ENCODE measurements at places on chromosomes 3 and 15. TPM values are rescaled to one million over a fixed set of nuclear protein-coding genes. Genes with fewer than 3 reads are reported as not detected.

DNA sequence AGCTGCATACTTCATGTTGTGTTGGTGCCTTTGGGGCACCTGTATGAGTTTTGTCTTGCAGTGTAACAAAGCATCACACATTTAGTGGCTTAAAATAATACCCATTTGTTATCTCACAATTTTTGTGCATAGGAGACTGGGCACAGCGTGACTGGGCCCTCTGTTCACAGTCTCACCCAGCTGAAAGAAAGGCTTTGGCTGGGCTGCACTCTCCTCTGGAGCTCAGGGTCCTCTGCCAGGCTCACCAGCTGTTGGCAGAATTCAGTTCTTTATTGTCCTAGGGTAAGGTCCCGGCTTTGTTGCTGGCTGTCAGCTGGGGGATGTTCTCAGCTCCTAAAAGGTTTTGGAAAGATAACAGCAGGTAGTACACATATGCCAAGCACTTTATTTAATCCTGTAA, 263.3 kb downstream of the CLSTN2 start:
- no peak for DNase-seq

- DNase-seq = no peak
Measured at GRCh38 chr15:99127773-99128172, 22.9 kb downstream of the SYNM start.

DNA sequence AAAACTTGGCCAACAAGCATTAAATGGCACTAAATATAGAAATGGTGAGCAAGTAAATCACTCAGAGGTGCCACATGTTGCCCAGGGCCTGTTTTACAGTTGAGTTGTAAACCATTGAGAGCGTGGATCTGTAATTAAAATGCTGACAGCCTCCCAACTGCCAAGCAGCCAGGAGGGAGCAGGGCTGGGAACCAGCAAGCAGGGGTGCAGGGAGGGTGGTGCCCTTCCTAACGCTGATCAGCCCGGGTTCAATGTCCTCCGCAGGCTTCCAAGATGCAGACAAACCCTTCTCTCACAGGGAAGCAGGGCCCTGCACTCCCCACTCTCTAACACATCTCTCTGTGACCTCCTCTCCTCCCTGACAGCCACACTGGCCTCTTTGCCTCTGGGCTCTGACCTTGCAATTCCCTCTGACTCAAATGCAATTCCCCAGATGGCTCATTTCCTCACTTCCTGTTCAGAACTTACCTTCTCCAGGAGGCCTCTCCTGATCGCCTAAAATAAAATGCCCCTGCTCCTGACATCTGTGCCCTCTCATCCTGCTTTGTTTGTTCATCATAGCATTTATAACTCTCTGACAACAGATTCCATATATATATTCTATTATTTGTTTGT, 40.0 kb downstream of the WNT7A start:
- no peak for DNase-seq

- DNase-seq = no peak
Measured at GRCh38 chr3:57971975-57972374, 36.2 kb upstream of the FLNB start.

DNA sequence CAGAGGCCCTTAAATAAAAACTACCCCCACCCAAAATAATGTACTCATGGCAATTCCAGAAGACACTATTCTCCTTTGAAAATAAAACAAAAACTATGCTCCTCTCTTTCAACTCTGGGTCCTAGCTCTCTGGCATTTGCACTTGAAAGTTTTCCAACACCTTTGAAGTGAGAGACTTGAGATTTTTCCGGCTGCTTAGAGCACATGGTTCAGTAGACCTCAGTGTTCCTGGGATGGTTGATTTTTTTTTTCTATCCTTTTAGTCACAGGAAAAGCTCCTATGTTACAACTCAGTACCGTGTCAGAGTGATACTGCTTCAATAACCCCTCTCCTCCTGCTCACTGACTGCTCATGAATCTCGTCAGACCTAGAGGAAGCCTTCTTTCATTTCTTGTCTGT, 118.3 kb upstream of the TUSC7 start:
- DNase-seq = no peak

DNA sequence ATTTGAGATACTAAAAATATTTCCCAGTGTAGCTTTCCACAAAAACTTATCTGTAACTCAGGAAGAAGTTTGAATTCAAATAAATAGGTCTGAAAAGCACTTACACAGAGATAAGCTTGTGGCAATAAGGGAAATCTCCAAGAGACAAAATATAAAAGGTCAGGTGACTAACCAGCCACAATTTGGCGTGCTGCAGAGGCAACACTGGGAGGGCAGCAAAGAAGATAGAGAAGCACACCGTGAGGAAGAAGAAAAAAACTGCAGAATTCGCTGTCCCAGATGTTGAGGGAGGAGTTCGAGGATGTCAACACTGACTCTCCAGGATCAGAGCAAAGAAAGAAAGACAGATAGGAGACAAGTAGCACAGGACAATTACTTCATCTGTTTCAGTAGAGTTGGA, 204.4 kb downstream of the FMN1 start:
- DNase-seq = no peak

GRCh38 chr3:56192001-56192400, 276.3 kb downstream of the ERC2 start:
- no peak for DNase-seq

DNA sequence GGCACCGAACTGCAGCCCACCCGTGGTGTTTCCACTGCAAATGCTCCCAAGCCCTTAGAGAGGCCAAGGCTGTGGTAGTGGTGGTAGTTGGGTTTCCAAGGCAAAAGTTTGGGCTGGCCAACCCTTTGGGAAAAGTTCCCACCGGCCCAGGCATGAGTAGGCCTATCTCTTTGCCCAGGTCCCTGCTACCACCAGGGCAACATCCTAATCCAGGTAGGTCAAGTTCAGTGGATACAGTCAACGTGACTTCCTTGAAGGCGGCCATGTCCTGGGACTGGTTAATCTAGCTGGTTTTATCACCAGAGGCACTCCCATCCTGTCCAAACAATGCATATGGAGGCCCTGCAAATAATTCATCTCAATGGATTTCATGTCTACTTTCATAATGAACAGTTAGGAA, 1.6 kb upstream of the ONECUT1 start:
- no peak for DNase-seq

ISL2 gene
- 4.4 TPM for total RNA-seq

IL5RA gene
- total RNA-seq = not detected

SKIL gene
- 36.8 TPM for total RNA-seq

All from M059J (cell line).